ENCODE measurements at places on chromosomes 4 and X. TPM values are rescaled to one million over a fixed set of nuclear protein-coding genes. Genes with fewer than 3 reads are reported as not detected.

MAGED4 gene
- total RNA-seq: 0.61 TPM

RHOXF2B gene
- total RNA-seq: not detected

DNA sequence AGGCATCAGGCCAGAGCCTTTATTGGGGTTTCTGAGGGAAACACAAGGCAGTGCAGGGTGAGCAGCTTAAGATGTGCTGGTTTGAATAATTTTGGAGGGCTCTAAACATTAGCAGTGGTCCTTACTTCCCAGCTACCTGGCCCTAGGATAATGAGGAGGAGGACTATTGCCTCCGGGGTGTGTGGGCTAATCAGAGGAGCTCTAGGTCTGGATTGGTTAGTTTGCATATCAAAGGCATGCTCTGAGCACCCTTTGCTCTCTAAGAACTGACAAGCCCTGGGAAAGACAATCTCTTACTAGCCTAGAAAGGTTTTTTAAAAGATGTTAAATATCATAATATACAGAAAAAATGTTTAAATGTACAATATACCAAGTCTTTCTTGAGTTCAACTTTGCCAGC, 58.4 kb downstream of the RXFP1 start:
- no peak for ATAC-seq

DNA sequence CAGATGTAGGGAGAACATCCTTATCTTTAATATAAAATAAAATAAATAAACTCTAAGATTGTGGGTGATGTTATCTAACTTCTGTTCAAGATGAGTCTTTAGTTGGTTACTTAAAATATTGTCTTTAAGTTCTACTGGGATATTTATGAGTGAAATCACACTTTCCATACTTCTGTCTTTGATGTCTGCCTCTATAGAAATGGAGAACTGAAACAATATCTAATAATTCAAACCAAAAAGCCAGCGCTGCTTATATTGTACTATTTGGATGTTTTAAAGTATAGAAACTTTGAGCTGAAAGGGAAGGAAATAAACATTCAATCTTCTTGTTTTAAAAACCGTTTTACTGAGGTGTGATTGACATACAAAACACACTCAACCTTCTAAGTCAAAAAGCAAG, 44.8 kb upstream of the RPS6KA3 start:
- no peak for ATAC-seq

DNA sequence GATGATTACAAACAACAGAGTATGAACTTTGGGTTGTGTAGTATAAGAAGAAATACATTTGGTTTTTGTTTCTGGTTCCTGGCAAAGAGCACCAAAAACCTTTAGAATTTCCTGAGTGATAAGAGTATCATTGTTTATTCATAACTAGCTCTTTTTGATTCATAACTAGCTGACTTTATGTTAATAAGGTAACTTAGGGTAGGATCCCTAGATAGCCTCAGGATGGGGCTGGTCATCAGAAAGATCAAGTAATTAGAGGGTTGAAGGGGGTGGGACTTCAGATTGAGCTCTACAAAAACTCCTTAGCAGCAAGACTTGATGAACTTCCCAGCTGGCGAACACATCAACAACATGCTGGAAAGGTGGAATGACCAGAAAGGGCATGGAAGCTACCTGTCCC, 166.5 kb downstream of the SCFD2 start:
- no peak for ATAC-seq

DNA sequence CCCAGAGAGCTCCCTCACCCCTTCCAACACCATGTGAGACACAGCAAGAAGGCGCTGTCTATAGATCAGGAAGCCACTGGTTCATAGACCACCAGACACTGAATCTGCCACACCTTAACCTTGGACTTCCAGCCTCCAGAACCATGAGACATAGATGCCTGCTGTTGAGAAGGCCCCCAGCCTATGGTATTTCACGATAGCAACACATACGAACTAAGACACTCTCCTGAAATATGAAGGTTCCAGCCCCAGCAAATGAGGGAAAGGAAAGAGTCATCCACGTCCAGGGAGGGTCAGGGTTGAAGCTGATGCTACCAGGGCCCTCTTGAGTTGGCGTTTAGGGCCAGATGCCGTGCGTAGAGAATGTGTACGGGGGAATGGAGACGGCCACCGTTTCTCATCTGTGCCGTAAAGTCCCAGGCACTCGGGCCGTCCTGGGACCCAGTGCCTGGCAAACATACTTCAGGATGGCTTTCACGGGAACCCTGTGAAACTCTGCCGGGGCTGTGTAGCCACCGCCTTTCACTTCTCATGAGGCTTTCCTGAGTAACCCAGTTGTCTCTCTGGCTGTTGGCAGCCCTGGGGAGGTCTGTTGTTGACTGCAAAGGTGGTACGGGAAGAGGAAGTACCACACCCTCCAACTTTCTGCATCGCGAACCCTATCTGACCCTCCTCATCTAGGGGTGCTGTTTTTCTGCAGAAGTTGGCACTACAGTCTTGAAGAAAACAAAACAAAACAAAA, 17.7 kb upstream of the P2RY8 start:
- ATAC-seq: peak; percentile 75

- ATAC-seq: no peak
These were observed 130.0 kb upstream of the LNX1 start for GRCh38 chr4:53721263-53721662.

DNA sequence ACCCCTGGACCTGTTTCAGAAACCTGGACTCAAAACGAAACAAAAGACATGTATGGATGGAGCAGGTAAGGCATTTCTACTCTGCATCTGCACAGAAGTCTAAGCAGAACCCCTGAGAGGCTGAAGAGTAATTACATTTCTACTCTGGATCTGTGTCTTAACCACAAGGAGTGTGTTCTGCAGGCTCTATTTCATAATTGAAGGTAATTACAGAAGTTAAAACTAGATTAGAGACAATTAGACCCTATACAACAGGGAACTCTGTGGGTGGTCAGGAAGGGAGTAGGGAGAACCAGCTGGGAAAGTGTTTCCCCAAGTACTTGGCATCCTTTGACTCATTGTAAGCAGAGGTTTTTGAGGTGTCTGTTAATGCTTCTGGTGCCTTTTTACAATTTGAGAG, 69.8 kb downstream of the IGSF1 start:
- no peak for ATAC-seq

All from activated T-helper 17 cell treated with anti-CD3 and anti-CD28 coated beads, Interleukin-2, amount 50 U/mL, for 72 hours (primary cell).